Stimulated activated CD8-positive, alpha-beta memory T cell treated with anti-CD3 and anti-CD28 coated beads, Interleukin-7, amount 100 ng/mL, for 1 hour (primary cell): ENCODE measurements at places on chromosomes 3 and 15.

GRCh38 chr3:128322030-128323022 lies 144.4 kb downstream of the DNAJB8 start:
- peak; percentile 25 for DNase-seq

DNA sequence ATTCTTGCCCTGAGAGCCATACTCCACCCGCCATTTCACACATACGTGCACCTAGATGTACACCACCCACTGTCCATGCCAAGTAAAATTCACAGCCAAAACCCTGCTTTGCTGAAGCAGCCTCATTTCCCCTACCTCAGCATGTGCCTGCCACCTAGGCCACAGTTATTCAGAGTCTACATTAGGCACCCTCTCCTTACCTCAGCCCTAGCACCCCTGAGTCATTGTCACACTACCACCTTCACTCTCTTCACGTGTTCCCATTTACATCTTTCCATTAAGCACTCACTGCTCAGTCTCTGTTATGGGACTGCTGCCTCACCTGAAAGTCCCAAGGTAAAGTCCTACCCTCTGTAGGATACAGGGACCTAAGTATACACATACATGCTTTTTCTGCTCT lies 70.0 kb downstream of the SETD5 start:
- no peak for DNase-seq

- no peak for DNase-seq
Observed at GRCh38 chr3:162367429-162368260, 871.0 kb downstream of the OTOL1 start.

DNA sequence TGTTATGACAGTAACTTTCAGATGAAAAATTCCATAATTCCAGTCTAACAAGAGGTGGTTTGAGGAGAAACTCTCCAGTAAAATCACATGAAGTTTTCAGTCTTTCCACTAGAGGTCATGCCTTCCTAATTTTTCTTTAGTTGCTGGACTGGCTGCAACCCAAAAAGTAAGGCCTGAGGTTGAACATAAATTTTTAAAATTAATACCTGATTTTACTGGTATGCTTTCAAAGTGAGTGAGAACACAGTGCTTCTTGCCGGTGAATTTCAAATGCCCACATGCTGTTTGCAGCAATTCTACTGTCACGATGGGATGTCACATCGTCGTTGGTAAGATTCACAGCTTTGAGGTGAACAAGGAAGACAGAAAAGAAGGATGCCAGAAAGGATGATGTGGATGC lies 89.0 kb upstream of the FGF12 start:
- DNase-seq = no peak

DNA sequence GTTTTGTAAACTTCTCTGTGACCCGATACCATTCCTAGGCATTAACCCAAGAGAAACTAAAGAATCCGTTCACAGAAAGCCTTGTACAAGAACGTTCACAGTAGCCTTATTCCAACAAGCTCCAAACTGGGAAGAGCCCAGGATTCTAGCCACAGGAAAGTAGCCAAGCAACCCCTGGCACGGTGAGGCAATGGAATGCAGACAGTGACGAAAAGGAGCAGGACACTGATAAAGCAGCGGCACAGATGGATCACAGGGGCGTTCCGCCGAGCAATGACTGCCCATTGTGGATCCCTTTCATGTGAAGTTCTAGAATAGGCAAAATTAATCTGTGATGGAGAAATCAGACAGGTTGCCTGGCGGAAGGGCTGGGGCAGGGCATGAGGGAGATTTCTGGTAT lies 198.7 kb upstream of the CHRNA7 start:
- no peak for DNase-seq

- no peak for DNase-seq
Observed at GRCh38 chr3:171935261-171936123, 92.3 kb downstream of the TMEM212 start.

GRCh38 chr3:101978348-101978747 lies 129.0 kb downstream of the NFKBIZ start:
- DNase-seq = no peak

GRCh38 chr3:140913728-140914127 lies 27.9 kb upstream of the SLC25A36 start:
- no peak for DNase-seq

- DNase-seq = no peak
Observed at GRCh38 chr3:2838546-2839157, 271.5 kb downstream of the IL5RA start.

GRCh38 chr3:47716656-47717055 lies 65.0 kb downstream of the SMARCC1 start:
- no peak for DNase-seq

- no peak for DNase-seq
Observed at GRCh38 chr3:37863949-37864822, 2.5 kb downstream of the CTDSPL start.

DNA sequence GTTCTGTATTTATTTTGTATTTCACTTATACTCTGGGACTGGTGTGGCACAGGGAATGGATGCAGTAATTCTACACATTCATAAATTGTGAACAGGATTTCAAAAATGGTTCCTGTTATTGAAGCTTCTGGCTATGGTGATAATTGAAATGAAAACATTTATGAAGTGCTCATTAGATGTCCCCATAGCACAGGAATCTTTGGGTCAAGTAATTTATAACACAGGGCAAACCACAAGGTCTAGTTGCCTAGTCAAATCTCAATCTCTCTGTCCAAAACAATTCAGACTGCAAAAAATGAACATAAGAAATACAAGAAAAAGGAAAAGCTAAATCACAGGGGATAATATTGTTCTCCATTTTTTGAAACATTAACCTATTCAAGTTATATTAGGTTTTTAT lies 117.5 kb upstream of the PTPRG start:
- DNase-seq = no peak

DNA sequence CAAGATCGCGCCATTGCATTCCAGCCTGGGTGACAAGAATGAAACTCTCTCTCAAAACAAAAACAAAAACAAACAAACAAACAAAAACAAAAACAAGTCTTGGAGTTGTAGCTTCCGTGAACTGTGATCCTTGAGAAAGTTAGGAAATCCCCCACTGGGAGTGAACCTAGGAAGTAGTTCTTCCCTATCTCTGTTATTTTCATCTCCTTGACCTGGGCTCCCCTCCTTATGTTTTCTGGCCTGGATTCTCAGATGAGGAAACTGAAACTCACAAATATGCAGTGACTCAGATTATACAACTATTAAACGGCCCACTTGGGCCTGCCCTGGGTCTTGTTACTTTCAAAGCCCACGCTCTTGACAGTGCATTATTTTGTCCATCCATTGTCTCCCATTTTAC lies 29.7 kb downstream of the SAXO2 start:
- DNase-seq = no peak

DNA sequence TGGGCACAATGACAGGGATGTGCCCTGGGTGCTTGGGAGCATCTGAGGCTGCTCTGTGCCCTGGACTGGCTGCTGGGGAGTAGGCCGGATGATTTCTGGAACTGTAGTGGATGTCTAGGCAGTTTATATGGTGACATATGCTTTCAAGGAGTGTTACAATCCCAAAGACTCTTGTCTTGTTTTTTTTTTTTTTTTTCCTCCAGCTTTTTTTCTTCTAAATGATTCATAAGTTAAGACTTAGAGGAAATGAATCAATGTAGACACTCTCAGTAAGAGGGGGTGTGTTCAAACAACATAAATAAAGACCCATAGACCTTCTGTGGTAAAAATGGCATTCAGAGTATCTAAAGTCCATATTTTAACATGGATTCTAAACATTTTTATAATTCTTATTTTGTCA lies 706.1 kb upstream of the GOLIM4 start:
- DNase-seq = no peak

GRCh38 chr3:64909011-64909410 lies 221.2 kb upstream of the ADAMTS9 start:
- DNase-seq = no peak

DNA sequence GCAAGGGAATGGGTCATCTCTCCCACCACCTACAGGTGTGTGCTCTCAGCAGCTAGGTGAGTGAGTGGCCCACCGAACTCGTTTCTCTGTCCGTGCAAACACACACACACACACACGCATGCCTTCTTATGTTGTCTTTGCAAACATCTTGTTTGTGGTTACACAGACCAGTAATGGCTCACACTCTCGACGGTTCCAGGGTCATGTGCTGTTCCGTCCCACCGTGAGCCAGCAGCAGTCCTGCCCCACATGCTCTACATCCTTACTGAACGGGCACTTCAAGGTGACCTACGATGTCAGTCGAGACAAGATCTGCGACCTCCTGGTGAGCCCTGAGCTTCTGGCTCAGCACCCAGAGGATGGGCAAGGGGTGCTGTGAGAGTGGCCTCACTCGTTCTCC lies 4.3 kb downstream of the ITIH1 start:
- DNase-seq = no peak

DNA sequence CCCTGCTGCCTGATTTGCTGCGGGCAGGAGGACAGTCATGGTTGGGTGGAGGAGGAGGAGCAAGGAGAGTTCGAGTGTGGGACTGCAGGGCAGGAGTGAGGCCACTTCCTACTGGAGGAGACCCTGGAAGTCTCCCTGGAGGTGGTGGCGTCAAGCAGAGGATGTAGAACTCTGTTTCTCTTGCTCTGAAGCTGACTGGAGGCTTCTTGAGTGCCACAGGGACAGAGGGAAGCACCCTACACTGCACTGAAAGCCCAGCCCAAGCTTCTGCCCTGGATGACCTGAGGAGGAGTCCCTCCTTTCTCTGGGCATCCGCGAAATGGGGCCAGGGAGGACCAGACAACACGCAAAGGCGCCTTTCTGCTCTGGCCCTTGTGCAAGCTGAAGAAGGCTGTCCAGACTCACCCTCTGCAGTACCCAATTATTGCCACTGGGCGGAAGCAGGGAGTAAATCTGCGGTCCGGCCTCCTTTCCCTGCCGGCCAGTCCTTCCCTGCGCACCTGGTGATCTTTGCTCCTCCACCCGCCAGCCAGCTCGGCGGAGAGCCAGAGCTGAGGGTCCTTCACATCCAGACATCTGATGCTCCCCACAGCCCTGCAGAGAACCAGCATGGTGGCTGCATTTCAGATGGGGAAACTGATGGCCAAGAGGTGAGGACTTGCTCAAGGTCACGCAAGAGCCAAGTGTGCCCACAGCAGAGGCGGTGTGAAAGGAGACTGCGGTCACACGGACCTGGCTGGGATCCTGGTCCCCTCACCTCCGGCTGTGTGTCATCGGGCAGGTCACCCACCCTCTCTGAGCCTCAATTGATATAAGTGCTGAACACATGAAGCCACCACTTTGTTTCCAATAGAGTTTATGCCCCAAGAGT lies 207.1 kb downstream of the TBC1D2B start:
- DNase-seq = no peak

DNA sequence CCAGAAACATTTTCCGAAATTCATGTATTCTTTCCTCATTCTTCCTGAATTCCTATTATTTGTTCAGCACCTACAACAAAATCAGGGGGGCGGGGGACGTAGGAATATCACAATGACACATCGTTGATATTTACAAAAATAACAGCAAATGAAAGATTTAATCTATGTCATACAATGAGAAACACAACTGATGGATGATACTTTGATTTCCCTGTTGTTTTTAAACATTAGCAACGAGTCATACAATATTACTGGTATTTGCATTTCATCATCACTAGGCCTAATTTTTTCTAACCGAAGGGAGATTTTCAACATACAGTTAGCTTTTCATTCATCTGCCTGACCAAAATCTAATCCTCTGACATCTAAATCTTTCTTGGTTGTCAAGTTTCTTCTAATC lies 45.3 kb upstream of the INO80 start:
- DNase-seq = no peak

DNA sequence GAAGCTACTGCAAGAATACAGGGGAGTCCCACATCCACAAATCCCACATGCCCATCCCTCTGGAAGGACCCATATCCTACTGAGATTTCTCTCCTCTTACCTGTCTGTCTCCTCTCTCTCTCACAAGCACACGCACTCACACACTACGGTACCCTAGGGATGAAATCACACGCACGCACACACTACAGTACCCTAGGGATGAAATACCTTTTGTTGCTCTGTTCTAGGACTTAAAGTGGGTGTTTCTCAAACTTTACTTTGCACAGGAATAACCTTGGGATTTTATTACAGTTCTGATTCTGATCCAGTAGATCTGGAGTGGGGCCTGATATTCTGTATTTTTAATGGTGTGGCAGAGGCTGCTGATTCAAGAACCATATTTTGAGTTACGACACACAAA lies 622.2 kb upstream of the ZNF385D start:
- no peak for DNase-seq

DNA sequence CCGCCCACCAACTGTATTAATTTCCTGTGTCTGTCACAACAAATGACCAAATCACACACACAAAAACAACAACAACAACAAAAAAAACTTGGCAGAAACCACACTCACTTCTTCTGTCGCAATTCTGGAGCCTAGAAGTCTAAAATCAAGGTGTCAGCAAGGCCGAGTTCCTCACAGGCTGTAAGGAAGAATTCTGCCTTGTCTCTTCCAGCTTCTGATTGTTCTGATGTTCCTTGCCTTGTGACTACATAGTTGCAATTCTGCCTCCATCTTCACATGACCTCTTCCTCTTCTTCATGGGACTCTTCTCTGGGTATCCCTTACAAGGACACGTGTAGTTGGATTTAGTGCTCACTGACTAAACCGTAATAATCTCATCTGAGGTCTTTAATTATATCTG lies 61.4 kb downstream of the IL12A start:
- no peak for DNase-seq

DNA sequence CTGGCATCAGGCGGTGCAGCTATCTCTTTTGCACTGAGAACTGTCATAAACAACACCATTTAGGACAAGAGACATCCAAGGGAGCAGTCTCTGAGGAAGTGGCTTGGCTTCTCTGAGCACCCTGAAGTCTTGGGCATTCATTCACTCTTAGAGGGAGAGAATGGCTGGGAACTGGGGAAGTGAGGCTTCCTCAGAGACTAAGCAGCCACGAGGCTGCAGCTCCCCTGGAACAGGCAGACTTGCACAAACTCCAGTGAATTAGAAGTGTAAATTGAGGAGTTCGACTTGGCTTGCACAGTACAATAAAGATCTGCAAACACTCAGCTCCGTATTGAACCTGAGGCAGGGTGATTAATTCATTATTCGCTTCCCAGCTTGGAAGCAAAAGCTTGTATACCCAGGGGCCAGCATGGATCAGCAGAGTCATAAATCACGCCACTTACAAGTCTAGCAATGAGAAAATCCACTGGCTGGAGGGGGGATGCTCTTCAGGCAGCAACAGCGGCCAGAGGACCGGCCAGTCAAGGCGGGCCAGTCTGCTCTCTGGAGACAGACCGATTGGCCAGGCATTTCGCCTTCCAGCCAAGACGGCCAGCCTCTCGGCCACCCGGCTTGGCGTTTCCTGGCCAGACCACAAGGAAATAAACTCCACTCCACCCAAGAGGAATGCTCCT lies 118.8 kb upstream of the ADPGK start:
- no peak for DNase-seq

GRCh38 chr15:86743283-86743903 lies 663.7 kb downstream of the AGBL1 start:
- DNase-seq = peak; percentile 6

GRCh38 chr3:194339840-194340239 lies 11.3 kb downstream of the CPN2 start:
- DNase-seq = no peak
